ENCODE measurements at places on chromosomes 1 and 21.
A peak's percentile ranks its signal among the peaks of the same experiment; 100 is the strongest.

DNA sequence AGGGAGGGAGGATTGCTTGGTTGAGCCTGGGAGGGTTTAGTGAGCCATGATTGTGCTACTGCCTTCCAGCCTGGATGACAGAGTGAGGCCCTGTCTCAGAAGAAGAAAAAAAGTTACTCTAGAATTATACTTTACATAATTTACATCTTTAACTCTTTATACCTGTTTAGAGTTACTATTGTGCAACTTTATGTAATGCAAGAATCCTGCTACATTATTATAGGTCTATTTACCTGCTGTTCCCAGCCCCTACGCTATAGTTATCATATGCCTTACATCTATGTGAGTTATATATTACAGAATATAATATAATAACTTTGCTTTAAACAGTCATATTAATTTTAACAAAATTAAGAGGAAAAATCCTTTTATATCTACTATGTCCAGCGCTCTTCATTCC, 14.3 kb downstream of the SDHB start:
- DNase-seq: no peak

DNA sequence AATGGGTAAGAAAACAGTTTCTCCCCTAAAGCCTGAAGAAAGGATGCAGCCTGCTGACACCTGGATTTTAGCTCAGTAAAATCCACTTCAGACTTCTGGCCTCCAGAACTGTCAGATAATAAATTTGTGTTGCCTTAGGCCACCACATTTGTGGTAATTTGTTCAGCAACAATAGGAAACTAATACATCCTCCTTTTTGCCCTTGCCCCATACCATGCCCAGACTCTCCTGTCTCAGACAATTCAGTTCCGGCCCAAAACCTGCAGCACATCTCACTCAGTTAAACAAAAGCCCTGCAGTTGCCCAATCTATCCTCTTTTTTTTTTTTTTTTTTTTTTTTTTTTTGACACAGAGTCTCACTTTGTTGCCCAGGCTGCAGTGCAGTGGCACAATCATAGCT, 25.8 kb downstream of the SMIM12 start:
- DNase-seq: no peak

- DNase-seq: peak; percentile 92
Measured at GRCh38 chr1:923131-923990, at the start of gene SAMD11. TSS of gene SAMD11 (plus strand) at chr1:923923. CDS start at chr1:924432, 509 bp downstream.

DNA sequence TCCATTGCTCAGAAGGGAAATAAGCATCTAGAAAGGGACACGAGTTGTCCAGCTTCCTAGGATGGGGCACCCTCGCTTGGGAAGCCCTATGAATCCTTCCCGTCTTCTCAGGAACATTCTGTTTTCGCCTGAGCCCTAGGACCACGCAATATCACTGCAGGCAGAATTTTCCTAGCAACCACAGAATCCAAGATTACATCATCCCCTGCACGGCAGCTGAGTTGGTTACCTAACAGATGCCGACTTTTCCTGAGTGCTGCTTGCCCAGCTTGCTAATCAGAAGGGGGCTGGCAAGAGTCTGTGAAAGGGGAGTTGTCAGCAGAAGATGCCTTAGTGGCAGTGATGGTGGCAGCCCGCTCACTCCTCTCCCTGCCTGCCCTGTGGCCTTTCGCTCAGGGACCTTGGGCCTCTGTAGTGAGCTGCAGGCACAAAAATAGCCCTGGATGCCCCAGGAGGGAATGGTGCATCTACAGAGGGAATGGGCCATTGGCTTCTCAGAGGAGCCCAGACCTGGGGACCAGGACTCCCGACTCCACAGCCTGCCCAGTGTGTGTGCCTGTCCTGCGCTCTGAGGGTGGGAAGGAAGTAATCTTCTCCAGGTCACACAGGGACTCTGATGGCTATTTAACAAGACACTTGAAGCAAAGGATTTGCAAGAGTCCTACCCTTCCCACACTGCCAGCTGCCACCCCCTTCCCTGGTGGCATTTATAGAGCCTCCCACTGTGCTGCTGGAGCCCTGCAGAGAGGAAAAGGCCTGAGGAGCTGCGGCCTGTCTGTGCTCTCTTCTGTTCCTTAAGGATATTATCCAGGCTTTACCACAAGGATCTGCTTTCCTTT, 28.9 kb upstream of the CLSTN1 start:
- DNase-seq: no peak

- DNase-seq: no peak
Measured at GRCh38 chr21:45282283-45283034, 5.2 kb downstream of the POFUT2 start.

- no peak for DNase-seq
Measured at GRCh38 chr1:86948212-86948611, 33.8 kb downstream of the HS2ST1 start.

GRCh38 chr1:63640633-63641567, 47.7 kb downstream of the PGM1 start:
- no peak for DNase-seq

DNA sequence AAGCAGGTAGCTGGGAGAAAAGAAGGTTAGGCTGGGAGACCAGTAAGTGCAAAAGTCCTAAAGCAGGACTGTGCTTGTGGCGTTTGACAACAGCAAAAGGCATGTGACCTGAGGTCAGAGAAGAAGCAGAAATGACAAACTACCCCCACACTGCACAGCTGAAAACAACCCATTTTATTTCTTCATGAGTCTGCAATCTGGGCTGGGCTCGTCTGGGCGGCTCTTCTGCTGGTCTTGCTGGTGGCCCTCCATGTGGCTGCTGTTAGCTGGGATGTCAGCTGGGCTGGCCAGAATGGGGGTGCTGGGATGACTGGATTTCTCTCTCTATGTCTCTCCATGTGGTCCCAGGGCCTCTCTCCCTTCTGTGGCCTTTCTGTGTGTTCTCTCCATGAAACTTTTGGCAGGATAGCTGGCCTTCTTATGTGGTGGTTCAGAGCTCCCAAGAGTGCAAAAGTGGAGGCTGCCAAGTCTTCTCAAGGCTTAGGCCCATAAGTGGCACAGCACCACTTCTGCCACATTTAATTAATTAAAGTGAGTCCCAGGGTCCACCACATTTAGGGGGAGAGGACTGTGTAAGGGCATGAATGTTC, 128.6 kb downstream of the RIPK4 start:
- DNase-seq: no peak

GRCh38 chr21:34875830-34876229, 173.3 kb downstream of the RUNX1 start:
- no peak for DNase-seq

- DNase-seq: no peak
Measured at GRCh38 chr1:181767001-181767708, 283.8 kb downstream of the CACNA1E start.

GRCh38 chr1:110118636-110119396, 6.6 kb downstream of the UBL4B start:
- DNase-seq: no peak

DNA sequence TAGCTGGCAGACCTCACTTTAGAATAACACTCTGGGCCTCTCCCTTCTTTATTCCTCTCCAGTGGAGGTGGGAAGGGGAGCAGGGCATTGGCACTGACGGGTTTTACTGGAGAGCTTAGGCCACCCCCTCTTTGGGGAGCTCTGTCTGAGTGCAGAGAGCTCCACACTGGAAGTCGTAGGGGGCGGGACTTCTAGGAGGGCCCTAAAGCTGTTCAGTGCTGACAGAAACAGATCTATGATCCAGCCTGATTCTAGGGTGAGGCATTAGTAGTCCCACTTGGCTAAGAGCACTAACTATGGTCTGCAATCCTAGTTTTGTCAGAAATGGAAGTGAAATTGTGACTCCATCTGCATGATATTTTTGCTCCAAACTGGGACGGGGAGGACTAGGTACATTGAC, 138.7 kb downstream of the MIS18A start:
- DNase-seq: no peak

GRCh38 chr1:2948751-2949680, 72.3 kb upstream of the ACTRT2 start:
- DNase-seq: no peak

- DNase-seq: peak; percentile 84
Measured at GRCh38 chr1:54273092-54273794, 73.3 kb downstream of the MRPL37 start.
